Posterior cingulate gyrus (tissue), 11 donors: ENCODE measurements at places on chromosomes 12 and 14.
A peak's percentile ranks its signal among the peaks of the same experiment; 100 is the strongest.

DNA sequence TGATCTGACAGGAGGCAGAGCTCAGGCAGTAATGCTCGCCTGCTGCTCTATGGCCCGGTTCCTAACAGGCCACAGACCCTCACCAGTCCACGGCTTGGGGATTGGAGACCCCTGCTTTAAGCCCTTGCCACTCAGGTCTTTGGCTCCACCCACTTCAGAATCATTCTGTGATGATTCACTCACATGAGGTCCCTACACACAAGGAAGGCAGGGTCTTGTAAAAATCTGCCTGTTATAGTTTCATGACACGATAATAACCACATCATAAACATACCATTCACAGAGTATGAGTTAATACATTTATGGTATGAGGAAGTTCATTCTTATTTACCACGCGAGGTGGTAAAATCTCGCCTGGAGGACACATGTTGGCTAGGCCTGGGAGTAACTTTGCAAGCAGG lies 29.0 kb upstream of the MAX start:
- no peak for DNase-seq

GRCh38 chr12:77362509-77363210 lies 297.3 kb upstream of the E2F7 start:
- DNase-seq, result no peak

DNA sequence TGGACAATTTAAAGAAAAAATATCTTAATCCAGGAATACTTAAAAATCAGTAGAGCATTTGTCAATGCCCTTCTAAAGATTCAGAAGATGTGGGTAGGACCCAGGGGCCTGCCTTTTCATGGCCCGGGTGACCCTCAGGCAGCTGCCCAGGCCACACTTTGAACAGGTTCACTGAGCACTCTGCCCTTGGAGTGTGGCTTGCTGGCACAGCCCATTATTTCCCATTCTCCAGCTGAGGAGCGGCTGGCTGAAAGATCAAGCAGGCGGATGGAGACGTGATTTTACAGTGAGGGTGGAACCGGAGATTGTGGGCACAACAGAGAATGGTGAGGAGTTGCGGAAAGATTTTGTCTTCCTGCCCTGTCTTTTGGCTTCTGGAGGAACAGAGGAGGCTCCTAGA lies 7.1 kb upstream of the PRPH start:
- peak; percentile 30 for DNase-seq

DNA sequence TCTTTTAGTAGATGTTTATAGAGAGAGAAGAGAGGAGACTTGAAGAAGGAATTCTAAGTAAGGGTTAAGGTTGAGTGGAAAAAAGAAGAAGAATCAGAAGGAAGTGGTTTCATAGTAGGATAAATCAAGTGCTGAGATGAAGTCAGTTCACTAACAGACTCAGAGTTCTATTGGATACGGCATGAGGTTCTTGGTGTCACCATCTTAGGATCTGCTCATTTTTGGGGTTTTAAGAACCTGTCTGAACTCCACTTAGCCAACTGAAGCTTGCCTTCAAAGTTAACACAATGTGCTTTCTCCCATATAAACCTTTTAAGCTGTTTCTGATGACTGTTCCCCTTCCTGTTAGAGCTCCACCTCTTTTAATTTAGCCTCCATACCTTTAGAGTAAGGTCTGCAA lies 152.6 kb downstream of the PRKCH start:
- no peak for DNase-seq

- DNase-seq, result no peak
Measured at GRCh38 chr14:65531148-65531547, 118.6 kb downstream of the FUT8 start.

DNA sequence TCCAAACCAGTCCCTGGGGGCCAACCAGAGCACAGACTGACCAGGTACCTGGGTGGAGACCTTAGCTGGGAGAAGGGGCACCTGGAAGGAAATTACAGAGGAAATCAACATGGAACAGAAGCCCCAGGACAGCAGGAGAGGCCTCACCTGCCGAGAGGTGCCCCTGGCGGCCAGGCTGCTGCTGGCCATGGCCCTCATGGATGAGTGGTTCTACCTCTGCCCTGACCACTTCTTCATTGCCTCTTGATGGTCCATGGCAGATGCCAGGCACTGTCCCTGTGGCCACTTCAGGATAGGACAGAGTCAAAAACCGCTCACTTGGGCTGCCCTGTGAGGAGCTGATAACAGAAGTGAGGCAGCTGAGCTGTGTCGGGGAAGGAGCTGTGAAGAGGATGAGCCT lies 73.1 kb upstream of the GNG2 start:
- DNase-seq, result no peak

DNA sequence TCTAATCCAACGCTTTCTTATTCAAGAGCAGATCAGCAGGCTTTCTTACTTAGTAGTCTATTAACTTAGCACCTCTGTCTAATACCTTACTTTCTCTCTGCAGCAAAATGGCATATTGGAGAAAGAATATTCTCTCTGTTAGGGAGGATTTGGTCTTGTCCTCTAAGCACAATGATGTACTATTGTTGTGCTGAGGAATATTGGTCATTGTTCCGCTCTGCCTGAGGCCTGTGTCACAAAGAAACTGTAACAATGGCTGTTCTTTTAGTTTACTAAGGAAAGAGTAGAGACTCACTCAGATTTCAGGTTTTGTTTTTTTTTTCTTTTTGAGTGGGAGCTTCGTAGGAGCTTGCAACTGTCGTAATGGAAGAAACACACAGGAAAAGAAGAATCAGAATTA lies 1358.8 kb downstream of the LRFN5 start:
- DNase-seq, result no peak

GRCh38 chr12:25269701-25270100 lies 19.0 kb upstream of the KRAS start:
- DNase-seq, result no peak
